Peyer's patch (tissue), 4 donors: ENCODE measurements at places on chromosomes 16 and 17. TPM values are rescaled to one million over a fixed set of nuclear protein-coding genes. Genes with fewer than 3 reads are reported as not detected.

ALDH3A1 gene
- 1.7 TPM for total RNA-seq

PPP1R1B gene
- 110 TPM for total RNA-seq

SPNS3 gene
- 1.1 TPM for total RNA-seq

CLEC10A gene
- total RNA-seq: 9.1 TPM

DNA sequence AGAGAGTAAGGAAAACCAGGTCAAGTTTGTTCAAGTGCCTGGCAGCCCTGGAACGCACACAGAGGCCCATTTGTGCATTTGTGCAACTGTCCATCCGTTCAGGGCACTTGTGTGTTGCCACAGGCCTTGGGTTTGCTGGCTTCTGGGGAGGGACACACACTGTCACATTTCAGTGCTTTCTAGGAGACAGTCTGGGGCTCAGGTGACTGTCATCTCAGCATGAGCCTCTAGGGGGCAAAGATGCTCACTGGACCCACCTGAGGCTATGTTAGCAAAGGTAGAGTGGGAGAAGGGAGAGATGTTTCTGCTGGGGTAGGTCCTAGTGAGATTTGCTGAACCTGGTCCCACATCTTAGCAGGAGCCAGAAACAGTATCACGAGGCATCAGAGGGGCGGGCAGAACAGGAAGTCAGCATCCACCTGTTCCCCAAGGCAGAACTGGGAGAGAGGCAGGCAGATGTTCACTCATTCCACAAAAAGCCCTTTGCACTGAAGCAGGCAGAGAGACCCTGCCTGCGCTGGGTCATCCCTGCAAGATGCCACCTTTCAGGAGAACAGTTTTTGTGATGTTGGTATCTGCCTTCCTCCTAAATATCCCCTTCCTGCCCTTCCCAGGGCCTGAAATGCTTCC, 48.5 kb downstream of the RAI1 start:
- DNase-seq: no peak
- H3K27me3 ChIP-seq: no peaks in the 10 kb centered on the region
- peaks cover 3% of the 10 kb centered on the region for H3K36me3 ChIP-seq
- peaks cover 7% of the 10 kb centered on the region for H3K4me1 ChIP-seq
- no peak overlapping the region for H3K4me3 ChIP-seq
- H3K27ac ChIP-seq: no peak overlapping the region

DNA sequence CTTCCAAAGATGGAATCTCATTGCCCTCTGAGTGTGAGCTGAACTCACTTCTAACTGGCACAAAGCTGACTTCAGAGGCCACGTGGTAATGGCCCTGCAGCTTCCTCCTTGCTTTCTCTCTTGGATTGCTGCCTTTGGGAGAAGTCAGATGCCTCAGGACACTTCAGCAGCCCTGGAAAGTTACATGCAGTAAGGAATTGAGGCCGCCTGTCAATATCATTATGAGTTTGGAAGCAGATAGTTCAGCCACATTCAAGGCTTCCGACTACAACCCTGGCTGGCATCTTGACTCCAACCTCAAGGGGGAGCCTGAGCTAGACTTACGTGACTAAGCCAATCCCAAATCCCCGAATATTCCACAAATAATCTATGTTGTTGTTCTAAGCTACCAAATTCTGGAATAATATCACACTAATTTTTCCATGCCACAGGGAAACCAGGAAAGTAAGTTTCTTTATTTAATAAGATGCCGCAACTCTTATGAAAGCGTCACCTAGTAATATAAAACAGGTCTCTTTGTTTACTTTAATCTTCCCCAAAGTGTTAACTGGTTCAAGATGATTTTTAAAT, 13.6 kb downstream of the CEP20 start:
- DNase-seq: peak; percentile 72
- no peak overlapping the region for H3K27ac ChIP-seq
- H3K4me1 ChIP-seq: no peaks in the 10 kb centered on the region

- no peaks in the 10 kb centered on the region for H3K27me3 ChIP-seq
- H3K36me3 ChIP-seq: no peaks in the 10 kb centered on the region
- H3K4me3 ChIP-seq: peak overlapping the region; percentile 79
- H3K27ac ChIP-seq: peak overlapping the region; percentile 100
- H3K4me1 ChIP-seq: peaks cover 14% of the 10 kb centered on the region
- DNase-seq: peak; percentile 76
Observed at GRCh38 chr16:24539850-24540601, 660 bp downstream of the RBBP6 start.

DNA sequence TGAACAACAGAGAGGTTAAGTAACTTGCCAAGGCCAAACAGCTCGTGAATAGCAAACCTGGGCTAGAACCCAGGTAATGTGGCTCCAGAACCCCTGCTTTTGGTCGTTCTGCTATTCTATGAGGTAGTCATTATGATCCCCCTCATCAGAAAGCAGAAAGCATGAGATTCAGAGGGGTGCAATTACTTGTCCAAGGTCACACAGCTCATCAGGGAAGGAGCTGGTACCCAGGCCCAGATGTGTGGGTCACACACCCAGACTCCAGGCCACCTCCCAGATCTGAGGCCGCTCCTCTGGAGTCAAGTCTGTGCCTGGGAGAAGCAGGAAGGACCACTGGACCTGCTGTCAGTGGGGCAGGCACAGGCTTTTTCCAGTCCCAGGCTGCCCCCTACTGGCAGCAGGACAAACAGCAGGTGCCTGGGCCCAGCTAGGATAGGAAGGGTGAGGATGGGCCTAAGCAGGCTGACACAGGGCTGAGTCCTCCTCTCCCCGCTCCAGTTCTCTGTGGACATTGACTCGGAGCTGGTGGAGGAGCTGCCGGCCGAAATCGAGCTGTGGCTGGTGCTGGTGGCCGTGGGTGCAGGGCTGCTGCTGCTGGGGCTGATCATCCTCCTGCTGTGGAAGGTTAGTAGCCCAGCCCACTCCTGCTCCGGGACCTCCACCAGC, 7.8 kb upstream of the PDK2 start:
- peaks cover 41% of the 10 kb centered on the region for H3K36me3 ChIP-seq
- no peak overlapping the region for H3K27ac ChIP-seq
- H3K4me3 ChIP-seq: no peak overlapping the region
- DNase-seq: peak; percentile 66
- no peaks in the 10 kb centered on the region for H3K27me3 ChIP-seq
- H3K4me1 ChIP-seq: no peaks in the 10 kb centered on the region

- H3K36me3 ChIP-seq: peaks cover 16% of the 10 kb centered on the region
- H3K4me1 ChIP-seq: no peaks in the 10 kb centered on the region
- no peak overlapping the region for H3K27ac ChIP-seq
- H3K27me3 ChIP-seq: no peaks in the 10 kb centered on the region
- no peak for DNase-seq
Observed at GRCh38 chr16:82150549-82150948, 19.5 kb downstream of the MPHOSPH6 start.

DNA sequence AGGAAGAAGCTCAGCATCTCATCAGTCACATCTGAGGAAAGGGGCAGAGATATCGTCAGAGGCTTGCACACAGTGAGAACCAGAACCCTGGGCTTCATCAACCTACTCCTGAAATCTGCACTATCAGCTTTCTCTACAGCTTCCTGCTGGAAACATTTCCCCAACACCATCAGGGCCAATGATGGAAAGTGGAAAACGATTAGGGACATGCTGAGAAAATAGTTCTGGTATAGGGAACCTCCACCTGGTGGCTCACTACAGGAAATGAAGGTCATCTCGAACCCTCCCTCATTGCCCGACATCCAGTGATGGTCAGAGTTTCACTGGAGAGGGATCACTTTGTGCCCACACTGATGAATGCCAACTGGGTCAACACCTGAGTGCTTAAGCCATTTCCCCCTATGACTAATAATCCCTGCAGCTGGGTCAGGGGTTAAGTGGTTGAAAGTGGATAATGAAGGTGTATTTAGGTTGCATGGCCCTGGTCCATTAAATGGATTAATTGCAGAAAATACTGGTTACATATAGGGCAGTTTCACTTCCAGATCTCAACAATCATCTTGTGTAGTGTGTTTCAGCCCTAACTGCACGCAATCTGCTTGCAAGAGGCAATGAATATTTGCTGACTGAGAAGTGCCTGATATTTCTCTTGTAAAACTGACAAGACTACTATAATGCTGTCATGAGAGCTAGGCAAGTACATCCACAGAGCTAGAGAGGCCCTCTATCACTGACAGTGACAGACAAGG, 43.1 kb upstream of the GSG1L start:
- no peaks in the 10 kb centered on the region for H3K4me1 ChIP-seq
- no peak for DNase-seq
- no peak overlapping the region for H3K4me3 ChIP-seq
- peaks cover 5% of the 10 kb centered on the region for H3K36me3 ChIP-seq

- no peak overlapping the region for H3K27ac ChIP-seq
- no peaks in the 10 kb centered on the region for H3K4me1 ChIP-seq
- H3K36me3 ChIP-seq: no peaks in the 10 kb centered on the region
- no peak for DNase-seq
Observed at GRCh38 chr17:73118139-73118538, 25.7 kb upstream of the SLC39A11 start.

- H3K4me1 ChIP-seq: peaks cover 10% of the 10 kb centered on the region
- no peaks in the 10 kb centered on the region for H3K36me3 ChIP-seq
- DNase-seq: peak; percentile 68
- peak overlapping the region; percentile 73 for H3K4me3 ChIP-seq
- peak overlapping the region; percentile 89 for H3K27ac ChIP-seq
Observed at GRCh38 chr16:67537270-67537635, 8.6 kb downstream of the RIPOR1 start.

DNA sequence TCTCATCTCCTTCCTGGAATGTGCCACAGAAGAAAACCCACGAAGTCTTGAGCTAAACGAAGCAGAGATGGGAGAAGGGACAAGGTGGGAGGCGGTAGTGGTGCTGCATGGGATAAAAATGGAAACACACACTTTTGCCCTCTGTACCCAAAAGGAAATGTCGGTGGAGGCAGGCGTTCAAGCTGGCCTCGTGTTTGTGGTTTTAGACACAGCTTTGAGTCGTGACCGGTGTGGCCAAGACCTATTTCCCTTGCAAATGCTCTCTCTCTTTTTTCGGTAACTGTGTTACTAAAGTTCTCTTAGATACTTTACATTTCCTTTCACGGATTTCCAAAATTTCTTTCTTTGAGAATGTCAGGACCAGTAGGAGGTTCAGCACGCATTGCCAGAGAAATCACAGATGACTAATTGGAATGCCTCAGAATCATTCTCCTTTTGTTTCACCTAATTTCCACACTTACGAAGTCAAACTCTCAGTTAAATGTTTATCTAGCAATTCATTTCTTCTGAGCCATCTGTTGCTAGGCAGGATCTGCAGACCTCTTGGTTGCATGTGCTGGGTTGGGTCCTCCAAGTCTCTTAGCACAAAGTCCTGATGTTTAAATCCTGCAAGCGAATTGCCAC, 412.3 kb downstream of the MAF start:
- H3K36me3 ChIP-seq: no peaks in the 10 kb centered on the region
- H3K4me1 ChIP-seq: no peaks in the 10 kb centered on the region

- H3K4me3 ChIP-seq: no peak overlapping the region
- H3K36me3 ChIP-seq: no peaks in the 10 kb centered on the region
- H3K27me3 ChIP-seq: no peaks in the 10 kb centered on the region
- H3K4me1 ChIP-seq: no peaks in the 10 kb centered on the region
Observed at GRCh38 chr16:86427433-86427851, 82.9 kb upstream of the FOXF1 start.

DNA sequence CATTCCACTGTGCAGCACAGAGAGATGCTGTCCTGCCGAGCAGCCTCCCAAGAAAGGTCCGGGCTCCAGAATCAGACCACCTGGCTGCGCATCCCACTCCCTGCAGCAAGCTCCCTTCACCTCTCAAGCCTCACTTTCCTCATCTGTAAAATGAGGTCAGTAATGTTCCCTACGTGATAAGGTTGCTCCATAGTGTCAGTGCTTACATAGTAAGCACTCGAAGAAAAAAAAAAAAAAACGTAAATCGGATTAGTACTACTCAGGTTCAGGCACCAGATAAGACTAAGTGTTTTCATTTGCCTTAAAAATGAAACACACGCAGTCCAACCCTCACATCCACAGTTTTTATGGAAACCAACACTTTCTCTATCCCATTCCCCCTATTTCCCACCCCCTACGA, 76.7 kb downstream of the CCT6B start:
- no peaks in the 10 kb centered on the region for H3K4me1 ChIP-seq
- H3K27ac ChIP-seq: no peak overlapping the region
- H3K27me3 ChIP-seq: no peaks in the 10 kb centered on the region
- no peak for DNase-seq
- no peaks in the 10 kb centered on the region for H3K36me3 ChIP-seq

DNA sequence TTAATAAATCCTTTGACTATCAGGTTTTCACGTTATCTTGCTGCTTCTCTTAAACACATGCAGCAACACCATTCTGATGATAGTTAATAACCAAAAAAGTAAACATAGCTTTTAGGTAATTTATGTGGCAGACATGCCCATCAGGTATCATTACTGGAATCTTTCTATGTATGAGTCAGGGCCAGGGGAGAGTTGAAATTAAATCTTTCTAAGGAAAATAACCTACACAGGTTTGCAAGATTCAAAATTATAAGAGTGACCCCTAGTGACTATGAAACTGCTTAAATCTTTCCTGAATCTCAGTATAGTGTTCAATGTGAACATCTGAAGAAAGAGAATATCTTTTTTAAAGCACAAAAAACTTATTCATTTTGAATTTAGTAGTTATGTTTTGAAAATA, 666.6 kb downstream of the CDH11 start:
- no peak for DNase-seq
- H3K27ac ChIP-seq: no peak overlapping the region
- no peak overlapping the region for H3K4me3 ChIP-seq
- no peaks in the 10 kb centered on the region for H3K36me3 ChIP-seq
- H3K27me3 ChIP-seq: no peaks in the 10 kb centered on the region

GRCh38 chr16:8951447-8952280, 12.0 kb downstream of the USP7 start:
- H3K36me3 ChIP-seq: no peaks in the 10 kb centered on the region
- H3K4me3 ChIP-seq: no peak overlapping the region
- DNase-seq: no peak
- H3K4me1 ChIP-seq: peaks cover 24% of the 10 kb centered on the region
- no peaks in the 10 kb centered on the region for H3K27me3 ChIP-seq

DNA sequence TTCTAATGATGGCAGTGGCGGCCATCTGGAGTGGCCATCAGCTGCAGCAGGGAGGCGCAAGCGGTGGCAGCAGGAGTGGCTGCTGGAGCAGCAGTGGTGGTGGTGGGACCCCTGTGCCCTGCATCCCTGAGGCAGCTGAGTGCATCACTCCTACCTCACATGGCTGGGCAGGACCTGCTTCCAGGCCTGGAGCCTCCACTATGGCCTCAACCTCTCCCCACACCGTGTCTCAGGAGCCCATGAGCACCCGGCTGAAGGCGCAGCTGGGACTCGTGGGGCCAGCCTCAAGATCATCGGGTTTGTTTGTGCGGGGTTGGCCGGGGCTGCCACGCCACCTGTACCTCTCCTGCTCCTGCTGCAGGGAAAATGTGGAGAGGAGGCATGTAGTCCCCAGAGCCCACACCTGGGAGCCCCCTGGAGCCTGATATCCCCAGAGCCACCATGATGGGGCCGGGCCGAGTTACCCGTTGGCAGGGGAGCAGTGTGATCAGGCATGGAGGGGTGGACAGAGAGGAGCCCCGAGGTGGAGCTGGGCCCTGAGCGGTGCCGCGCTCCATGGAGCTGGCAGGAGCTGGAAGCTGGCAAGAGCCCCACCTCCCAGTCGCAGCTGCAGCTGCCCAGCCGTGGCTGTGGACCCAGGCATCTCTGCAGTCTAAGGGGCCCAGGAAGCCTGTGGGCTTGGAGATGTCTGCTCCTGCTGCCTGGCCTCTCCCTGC, 16.7 kb downstream of the RHOT1 start:
- H3K27me3 ChIP-seq: no peaks in the 10 kb centered on the region
- DNase-seq: no peak
- H3K4me1 ChIP-seq: no peaks in the 10 kb centered on the region
- H3K36me3 ChIP-seq: no peaks in the 10 kb centered on the region
- H3K4me3 ChIP-seq: no peak overlapping the region

GRCh38 chr17:39116224-39116623, 35.2 kb downstream of the PLXDC1 start:
- H3K36me3 ChIP-seq: no peaks in the 10 kb centered on the region
- no peaks in the 10 kb centered on the region for H3K4me1 ChIP-seq
- H3K27me3 ChIP-seq: no peaks in the 10 kb centered on the region
- DNase-seq: no peak
- no peak overlapping the region for H3K27ac ChIP-seq
